ENCODE measurements at places on chromosomes 5 and 9.

- DNase-seq = no peak
Measured at GRCh38 chr9:133458643-133459312, 1.0 kb upstream of the CACFD1 start.

GRCh38 chr5:146697211-146697610 is 181.2 kb upstream of the GPR151 start:
- DNase-seq = no peak

GRCh38 chr5:103569313-103570060 is 6.9 kb upstream of the NUDT12 start:
- DNase-seq = no peak

GRCh38 chr5:36802187-36802586 is 74.4 kb upstream of the NIPBL start:
- DNase-seq = no peak

DNA sequence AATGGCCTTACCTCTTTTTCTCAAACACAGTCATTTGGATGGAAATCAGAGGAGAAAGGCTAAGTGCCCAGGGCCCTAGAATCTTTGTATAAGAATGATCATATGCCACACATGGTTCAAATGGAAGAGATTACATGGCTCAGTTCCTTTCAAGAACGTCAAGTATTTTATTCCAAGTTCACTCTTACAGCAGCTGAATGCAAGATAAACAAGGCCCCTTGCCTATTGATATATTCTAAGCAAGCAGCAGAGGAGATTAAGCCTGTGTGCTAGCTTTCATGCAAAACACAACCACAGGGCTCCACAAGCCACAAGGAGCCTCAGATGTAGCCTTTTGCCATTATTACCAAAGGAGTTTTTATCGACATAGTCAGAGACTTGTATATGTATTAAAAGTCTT is 55.3 kb upstream of the SLCO6A1 start:
- DNase-seq = no peak

DNA sequence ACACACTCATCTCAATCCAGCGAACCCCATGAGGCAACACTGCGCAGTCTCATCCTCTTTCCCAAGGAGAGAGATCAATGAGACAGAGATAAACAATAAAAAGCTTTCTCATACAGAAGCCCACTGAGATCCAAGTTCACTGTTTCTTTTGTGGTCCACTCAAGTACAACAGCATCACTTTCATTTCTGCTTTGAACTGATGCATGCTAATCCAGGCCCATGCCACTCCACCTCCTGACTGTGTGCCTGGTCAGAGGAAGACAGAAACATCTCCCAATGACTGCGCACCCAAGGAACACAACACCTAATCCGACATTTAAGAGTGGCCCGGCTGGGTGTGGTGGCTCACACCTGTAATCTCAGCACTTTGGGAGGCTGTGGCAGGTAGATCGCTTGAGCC is 104.0 kb downstream of the SERINC5 start:
- DNase-seq = no peak
